ENCODE measurements at places on chromosomes 6 and 20.
A peak's percentile ranks its signal among the peaks of the same experiment; 100 is the strongest.

DNA sequence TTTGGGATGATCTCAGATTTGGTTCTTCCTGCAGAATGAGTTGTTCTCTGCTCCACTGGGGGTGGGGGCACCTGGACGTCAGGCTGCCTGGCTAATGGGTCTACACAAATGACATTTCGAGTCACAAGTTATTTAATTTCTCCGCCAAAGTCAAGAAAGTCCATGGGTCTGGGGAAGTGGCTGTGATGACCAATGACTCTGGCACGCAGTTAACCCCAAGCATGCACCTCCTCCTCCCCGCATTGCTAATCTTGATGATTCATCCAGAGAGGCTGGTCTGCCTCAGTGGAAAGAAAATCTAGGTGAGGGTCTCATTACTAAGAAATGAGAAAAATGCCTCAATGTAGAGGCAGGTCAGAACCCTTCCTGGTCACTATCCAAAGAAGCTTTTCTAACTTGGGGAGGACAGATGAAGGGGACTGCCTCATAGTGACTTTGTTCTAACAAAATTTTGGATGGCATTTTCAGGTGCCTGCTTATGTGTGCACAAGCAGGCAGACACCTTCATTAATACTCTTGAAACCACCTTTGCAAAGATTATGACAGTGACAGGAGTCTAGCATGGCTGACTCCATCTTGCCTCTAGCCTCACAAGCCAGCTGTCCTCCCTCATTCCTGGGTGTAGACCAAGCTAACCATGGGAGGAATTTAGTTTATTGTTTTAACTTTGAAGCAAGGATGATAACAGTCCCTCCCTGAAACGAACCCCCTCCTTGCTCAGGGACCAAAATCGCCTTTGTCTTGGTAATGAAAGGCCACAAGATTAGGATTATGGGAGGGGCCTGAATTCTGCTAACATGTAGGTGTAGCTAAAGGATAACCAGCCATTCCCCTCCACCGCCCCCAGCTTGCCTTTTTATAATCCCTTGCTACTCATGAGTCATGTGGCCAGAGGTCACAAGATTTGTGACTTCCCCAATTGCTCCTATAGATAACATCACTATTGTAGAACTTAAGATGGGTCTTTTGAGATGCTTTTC lies 98.6 kb upstream of the MRPS10 start:
- no peaks in the 10 kb centered on the region for H3K27me3 ChIP-seq
- DNase-seq, result peak; percentile 61
- H3K27ac ChIP-seq, result peak overlapping the region; percentile 49
- peaks cover 38% of the 10 kb centered on the region for H3K4me1 ChIP-seq

DNA sequence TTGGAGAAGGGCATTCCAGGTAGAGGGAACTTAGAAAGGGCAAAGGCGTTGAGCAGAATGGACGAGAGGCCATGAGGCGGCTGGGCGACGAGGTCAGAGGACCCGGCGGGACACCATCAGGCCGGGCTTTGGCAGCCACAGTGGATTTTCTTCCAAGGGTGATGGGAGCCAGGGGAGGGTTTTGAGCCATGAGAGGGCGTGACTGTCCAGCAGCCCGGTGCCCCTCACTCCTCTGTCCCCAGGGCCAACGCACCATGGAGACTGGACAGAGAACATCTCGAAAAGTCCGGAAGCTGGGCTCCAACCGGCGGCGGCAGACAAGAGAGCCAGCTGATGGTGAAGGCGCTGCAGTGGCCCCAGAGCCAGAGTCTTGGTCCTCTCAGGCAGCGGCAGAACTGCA lies 6.4 kb downstream of the RAB44 start:
- no peak for DNase-seq
- no peak overlapping the region for H3K27ac ChIP-seq
- no peak overlapping the region for H3K4me3 ChIP-seq

DNA sequence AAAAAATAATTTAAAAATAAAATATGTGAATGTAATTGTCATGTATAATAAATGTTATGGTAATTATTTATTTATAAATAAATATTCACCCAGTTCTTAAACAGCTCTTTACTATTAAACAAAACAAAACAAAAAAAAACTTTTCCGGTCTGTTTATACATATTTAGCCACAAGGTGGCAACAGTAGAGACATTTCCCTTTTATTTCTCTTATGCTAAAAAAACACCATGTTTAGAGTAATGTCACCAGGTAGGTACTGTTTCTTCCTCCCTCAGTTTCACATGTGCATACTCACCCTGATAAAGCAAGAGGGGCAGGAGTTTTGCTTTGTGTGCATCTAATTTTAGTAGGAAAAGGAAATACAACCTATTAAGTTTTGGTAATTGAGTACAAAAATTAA lies 610.4 kb upstream of the IMPG1 start:
- H3K27ac ChIP-seq, result no peak overlapping the region
- no peak for DNase-seq
- no peak overlapping the region for H3K4me3 ChIP-seq
- no peaks in the 10 kb centered on the region for H3K36me3 ChIP-seq
- no peaks in the 10 kb centered on the region for H3K27me3 ChIP-seq

GRCh38 chr6:43119482-43119881 lies 43.4 kb downstream of the PTK7 start:
- DNase-seq, result no peak
- no peak overlapping the region for H3K4me3 ChIP-seq

DNA sequence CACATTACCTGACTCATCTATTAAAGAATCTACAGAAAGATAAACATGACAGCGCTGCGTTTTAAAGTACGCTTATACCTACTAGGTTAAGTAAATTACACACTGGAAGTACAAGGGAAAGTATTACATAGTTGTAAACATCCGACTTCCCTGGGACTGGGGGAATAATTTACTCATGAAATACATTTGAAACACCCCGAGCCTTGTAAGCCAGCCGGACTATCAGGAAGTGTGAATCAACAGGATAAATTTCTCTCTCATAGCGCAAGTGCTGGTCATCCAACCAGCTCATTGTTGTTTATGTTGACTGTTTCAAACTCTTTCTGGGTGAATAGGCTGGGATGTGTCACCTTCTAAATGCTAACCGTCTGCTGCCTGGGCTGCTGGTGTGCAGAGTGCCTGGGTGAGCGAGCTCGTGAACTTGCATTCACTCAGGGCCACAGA lies 4.9 kb downstream of the BMP6 start:
- DNase-seq, result no peak
- peaks cover 9% of the 10 kb centered on the region for H3K4me1 ChIP-seq
- peaks cover 63% of the 10 kb centered on the region for H3K27me3 ChIP-seq
- H3K36me3 ChIP-seq, result no peaks in the 10 kb centered on the region

- peaks cover 12% of the 10 kb centered on the region for H3K4me1 ChIP-seq
- H3K4me3 ChIP-seq, result no peak overlapping the region
- H3K27me3 ChIP-seq, result peaks cover 36% of the 10 kb centered on the region
- no peak overlapping the region for H3K27ac ChIP-seq
These were observed 27.0 kb downstream of the IL17A start for GRCh38 chr6:52213127-52213526.

DNA sequence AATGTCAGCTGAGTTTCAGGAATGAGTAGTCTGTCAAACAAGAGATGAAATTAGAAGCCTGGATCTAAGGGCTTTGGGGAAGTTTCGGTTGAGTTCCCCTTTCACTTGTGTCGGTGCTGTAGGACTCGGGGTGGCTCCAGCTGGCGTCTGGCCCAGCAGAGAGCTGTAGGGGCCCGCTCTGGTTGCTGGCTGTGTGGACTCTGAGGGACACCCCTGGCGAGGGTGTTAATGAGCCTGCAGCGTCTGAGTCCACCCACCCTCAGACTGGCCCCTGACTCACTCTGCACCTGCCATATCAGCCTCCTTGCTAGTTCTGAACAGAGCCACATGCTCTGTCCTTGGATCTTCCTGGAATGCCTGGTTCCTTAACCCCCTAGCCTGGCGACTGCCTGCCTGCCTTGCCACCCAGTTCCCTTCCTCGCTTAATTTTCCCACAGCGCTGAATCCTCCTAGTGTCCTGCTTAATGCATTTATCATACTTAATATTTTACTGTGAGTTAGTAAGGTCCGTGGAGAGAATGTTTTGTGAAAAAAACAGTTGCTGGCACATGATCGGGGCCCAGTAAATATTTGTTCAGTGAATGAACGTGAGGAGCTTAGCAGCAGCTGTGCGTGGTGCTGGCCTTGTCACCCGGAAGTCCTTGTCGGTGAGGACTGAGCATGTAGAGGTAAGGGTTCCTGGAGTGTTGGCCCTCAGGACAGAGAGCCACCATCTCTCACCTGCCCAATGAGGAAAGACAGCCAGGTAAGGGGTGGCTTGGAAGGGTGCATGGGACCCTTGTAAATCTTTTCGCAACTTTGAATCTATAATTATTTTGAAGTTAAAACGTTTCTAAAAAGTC lies 1.6 kb downstream of the DNAJC5 start:
- H3K4me3 ChIP-seq, result peak overlapping the region; percentile 93
- DNase-seq, result peak; percentile 25
- peaks cover 29% of the 10 kb centered on the region for H3K36me3 ChIP-seq
- peak overlapping the region; percentile 94 for H3K27ac ChIP-seq
- peaks cover 40% of the 10 kb centered on the region for H3K4me1 ChIP-seq
- H3K27me3 ChIP-seq, result no peaks in the 10 kb centered on the region

GRCh38 chr6:101741474-101742171 lies 348.1 kb downstream of the GRIK2 start:
- H3K4me1 ChIP-seq, result no peaks in the 10 kb centered on the region
- H3K36me3 ChIP-seq, result no peaks in the 10 kb centered on the region
- H3K4me3 ChIP-seq, result no peak overlapping the region
- no peak overlapping the region for H3K27ac ChIP-seq
- no peaks in the 10 kb centered on the region for H3K27me3 ChIP-seq

GRCh38 chr6:73742433-73742832 lies 46.4 kb downstream of the CD109 start:
- H3K4me1 ChIP-seq, result peaks cover 3% of the 10 kb centered on the region
- H3K27me3 ChIP-seq, result no peaks in the 10 kb centered on the region
- no peak overlapping the region for H3K4me3 ChIP-seq

GRCh38 chr20:18739751-18740166 lies 73.8 kb upstream of the SCP2D1 start:
- H3K27ac ChIP-seq, result no peak overlapping the region
- no peaks in the 10 kb centered on the region for H3K36me3 ChIP-seq
- no peak for DNase-seq
- H3K4me1 ChIP-seq, result peaks cover 3% of the 10 kb centered on the region
- H3K27me3 ChIP-seq, result no peaks in the 10 kb centered on the region
- no peak overlapping the region for H3K4me3 ChIP-seq

GRCh38 chr20:31760519-31761240 lies 21.6 kb downstream of the TPX2 start:
- no peaks in the 10 kb centered on the region for H3K27me3 ChIP-seq
- no peak overlapping the region for H3K27ac ChIP-seq
- DNase-seq, result no peak
- peaks cover 62% of the 10 kb centered on the region for H3K36me3 ChIP-seq
- no peak overlapping the region for H3K4me3 ChIP-seq

DNA sequence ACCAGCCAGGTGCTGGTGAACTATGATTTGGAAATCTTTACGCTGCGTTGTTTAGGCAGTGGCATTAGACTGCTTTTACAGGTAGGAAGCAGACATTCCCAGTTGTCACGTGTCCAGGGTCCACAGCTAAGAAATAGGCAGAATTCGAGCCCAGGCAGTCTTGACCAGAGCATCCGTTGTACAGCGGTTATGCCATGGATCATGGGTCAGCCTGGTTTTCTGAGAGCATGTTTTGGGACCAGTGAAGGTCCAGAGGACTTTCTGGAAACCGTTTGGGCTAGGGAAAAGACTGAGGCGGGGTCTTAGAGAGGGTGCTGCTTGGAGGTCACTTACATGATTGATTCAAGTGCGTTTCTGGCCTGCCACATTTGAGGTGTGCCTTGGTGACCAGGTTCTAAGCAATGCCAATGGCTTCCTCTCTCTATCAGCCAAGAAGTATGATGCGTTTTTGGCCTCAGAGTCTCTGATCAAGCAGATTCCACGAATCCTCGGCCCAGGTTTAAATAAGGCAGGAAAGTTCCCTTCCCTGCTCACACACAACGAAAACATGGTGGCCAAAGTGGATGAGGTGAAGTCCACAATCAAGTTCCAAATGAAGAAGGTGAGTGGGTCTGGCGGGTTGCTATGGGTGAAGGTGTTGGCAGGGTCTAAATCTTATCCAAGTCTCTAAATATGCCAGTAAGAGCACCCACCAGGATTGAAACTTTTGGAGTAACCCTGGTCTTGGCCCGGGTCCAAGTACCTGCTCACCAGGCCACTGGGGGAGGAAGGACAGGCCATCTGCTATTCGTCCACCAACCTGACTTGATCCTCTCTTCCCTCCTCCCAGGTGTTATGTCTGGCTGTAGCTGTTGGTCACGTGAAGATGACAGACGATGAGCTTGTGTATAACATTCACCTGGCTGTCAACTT lies 1.8 kb downstream of the RPL10A start:
- H3K27me3 ChIP-seq, result no peaks in the 10 kb centered on the region
- DNase-seq, result no peak
- H3K4me1 ChIP-seq, result peaks cover 26% of the 10 kb centered on the region
